ENCODE measurements at places on chromosomes 6 and 20. TPM values are rescaled to one million over a fixed set of nuclear protein-coding genes. Genes with fewer than 3 reads are reported as not detected.
A peak's percentile ranks its signal among the peaks of the same experiment; 100 is the strongest.

- no peak overlapping the region for H3K27ac ChIP-seq
- no peak overlapping the region for H3K4me3 ChIP-seq
- H3K4me1 ChIP-seq: no peaks in the 10 kb centered on the region
- no peaks in the 10 kb centered on the region for H3K36me3 ChIP-seq
- no peak for DNase-seq
Measured at GRCh38 chr6:156699017-156699421, 78.2 kb upstream of the ARID1B start.

The EEF1A2 gene
- polyA plus RNA-seq: 25.0 TPM

- no peaks in the 10 kb centered on the region for H3K4me1 ChIP-seq
- H3K27me3 ChIP-seq: peaks cover 94% of the 10 kb centered on the region
- H3K36me3 ChIP-seq: no peaks in the 10 kb centered on the region
- H3K27ac ChIP-seq: no peak overlapping the region
- no peak for DNase-seq
Measured at GRCh38 chr20:38652995-38653394, 51.4 kb downstream of the ARHGAP40 start.

DNA sequence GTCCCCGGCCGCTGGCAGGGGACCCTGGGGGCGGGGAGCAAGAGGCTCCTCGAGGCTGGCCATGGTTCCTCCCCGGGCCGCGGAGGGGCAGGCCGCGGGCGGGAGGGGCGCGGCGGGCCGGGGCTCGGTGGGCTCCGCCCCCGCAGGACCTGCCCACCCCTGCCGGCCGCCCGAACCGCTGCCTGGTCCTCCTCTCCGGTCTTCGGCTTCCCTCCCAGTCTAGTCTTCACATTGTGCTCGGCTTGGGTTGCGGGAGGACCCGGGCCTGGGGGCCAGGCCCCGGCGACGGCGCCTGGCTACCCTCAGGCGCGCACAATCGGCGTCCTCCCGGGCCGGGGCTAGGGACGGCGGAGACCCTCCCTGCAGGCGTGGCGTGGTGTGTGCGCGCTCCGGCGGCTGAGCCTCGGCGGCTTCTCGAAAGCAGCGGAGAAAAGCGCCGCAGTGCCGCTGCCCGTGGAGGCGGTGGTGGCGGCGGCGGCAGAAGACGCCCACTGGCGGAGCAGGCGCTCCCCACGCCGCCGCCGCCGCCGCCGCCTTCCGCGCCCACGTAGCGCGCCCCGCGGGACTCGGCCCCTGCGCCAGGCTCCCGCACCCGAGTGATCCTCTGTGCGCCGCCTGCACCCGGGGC lies at the start of gene PDE10A:
TSS of gene PDE10A (minus strand) at position 493 of the 628 bp plus-strand sequence. CDS start at position 63, 430 bp downstream.
- DNase-seq: peak; percentile 86
- H3K36me3 ChIP-seq: no peaks in the 10 kb centered on the region
- peaks cover 29% of the 10 kb centered on the region for H3K4me1 ChIP-seq
- peak within 1 kb of the TSS; percentile 57 for H3K4me3 ChIP-seq
- H3K27ac ChIP-seq: peak within 1 kb of the TSS; percentile 33

DNA sequence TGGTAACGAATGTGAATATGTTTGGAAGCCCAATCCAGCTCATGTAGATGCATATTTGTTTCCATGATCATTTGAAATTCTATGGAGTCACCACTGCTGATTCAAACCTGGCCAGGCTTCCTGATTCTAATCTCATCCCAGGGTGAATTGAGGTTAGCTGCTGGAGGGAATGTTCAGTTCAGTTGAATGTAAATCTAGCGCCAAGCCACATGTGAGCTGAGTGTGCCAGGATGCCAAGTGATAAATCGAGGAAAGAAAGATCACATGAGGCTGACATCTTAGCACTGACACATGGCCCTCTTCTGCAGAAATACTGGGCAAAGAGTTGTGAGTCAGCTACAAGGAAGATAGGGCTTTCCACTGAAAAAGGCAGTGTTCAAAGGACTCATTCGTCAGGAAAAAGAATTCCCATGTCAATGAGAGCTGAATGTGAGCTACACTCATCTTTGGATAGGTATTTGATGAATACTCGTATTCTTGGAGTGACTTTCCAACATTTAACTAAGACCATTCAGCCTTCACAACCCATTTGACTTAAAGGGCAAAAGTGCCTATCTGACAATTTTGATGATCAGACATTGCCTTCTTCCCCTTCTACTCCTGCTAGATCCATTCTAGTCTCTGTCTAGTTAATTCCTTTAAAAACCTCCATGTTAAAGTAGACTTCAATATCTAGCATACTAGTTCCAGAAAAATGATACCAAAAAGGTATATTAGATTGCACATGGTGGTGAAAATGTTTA lies 172.1 kb downstream of the MTFR2 start:
- peaks cover under 1% of the 10 kb centered on the region for H3K4me1 ChIP-seq
- no peak overlapping the region for H3K4me3 ChIP-seq
- DNase-seq: no peak

The DOK5 gene
- 0.58 TPM for polyA plus RNA-seq

DNA sequence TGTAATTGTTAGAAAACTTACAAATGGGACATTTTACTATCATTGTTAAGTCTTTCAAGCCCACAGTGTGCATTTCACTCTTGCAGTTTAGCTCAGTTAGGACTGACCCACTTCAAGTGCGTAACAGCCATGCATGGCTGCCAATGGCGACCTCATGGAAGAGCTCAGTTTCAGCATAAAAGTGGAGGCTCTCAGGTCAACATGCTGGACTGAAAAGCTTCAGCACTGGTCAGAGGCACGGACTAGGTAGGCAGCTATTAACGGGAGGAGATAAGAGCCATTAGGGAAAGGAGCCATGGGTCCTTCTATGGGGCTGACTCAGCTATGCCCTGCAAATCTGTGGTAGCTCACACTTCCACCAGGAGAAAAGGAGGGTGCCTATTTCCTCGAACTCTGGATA lies 101.8 kb downstream of the TTLL2 start:
- DNase-seq: no peak
- no peaks in the 10 kb centered on the region for H3K27me3 ChIP-seq

- H3K27me3 ChIP-seq: no peaks in the 10 kb centered on the region
- peaks cover 5% of the 10 kb centered on the region for H3K4me1 ChIP-seq
- H3K36me3 ChIP-seq: peaks cover 97% of the 10 kb centered on the region
- peak overlapping the region; percentile 68 for H3K27ac ChIP-seq
Measured at GRCh38 chr6:11188161-11188915, 44.1 kb downstream of the NEDD9 start.

The THEMIS gene
- 0.31 TPM for polyA plus RNA-seq

The ZNF165 gene
- polyA plus RNA-seq: 1.8 TPM

DNA sequence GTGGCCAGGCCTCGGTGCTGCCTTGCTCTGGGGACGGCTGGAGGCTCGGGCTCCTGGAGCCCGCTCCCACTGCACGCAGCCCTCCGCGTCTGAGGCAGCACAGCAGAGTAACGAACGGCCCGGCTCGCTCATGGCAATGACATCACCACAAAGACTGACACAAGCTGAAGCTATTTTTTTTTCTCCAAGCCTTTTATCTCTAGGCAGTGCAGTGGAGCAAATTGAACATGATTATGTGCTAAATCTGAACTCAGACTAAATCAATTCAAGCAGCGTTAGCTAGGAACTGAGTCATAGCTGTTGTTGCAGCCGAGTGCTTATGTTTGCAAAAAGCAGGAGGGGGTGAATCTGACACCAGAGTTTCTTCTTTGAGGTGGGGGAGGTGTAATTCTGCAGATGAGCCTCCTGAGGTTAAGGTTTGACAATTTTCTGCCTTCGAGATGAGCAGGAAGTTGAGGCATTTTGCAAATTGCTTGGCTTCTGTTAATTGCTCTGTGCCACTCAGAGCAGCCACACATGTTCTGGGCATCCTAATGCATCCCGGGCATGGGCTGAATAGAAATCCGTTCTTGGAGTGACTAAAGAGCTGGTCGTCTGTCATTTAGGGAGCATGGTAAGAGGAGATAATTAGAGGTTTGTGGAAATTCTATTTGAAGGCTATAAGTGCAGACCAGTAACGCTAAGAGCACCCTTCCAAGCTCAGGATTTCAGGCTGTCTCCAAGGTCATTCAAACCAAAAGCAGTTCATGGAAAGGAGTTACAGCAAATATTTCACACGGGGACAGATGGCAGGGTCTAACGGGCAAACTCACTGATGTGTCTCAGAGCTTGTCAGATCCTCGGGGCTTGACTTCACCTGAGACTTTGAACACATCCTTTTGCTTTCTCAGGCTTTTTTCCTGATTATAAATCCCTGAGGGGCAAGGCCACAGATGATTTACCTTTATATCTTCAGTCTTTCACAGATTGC lies 155.1 kb upstream of the ENPP5 start:
- no peak overlapping the region for H3K27ac ChIP-seq
- H3K4me3 ChIP-seq: no peak overlapping the region
- peaks cover 30% of the 10 kb centered on the region for H3K4me1 ChIP-seq
- no peaks in the 10 kb centered on the region for H3K27me3 ChIP-seq
- no peaks in the 10 kb centered on the region for H3K36me3 ChIP-seq
- no peak for DNase-seq
